ENCODE measurements at places on chromosomes 16 and 17.

GRCh38 chr17:50614471-50615051, 20.1 kb upstream of the ABCC3 start:
- no peak for DNase-seq

GRCh38 chr17:6654841-6655731, 3.5 kb downstream of the C17orf100 start:
- DNase-seq = no peak

DNA sequence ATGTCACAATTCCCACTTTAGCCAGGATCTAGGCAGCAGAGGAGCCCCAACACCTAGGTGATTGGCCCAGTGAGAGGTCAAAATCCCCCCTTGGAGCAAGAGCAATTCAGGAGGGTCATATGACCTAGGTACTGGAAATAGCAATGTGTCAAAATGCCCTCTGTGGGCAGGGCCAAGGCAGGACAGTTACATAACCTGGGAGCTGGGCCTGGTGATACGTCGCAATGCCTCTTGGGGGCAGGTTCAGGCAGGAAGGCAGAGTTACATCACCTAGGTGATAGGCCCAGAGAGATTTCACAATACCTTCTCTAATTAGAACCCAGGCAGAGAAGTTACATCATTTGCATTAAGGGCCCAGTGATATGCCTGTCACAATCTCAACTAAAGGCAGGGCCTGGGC, 1906.3 kb downstream of the TP53TG3F start:
- no peak for DNase-seq

- DNase-seq = no peak
Measured at GRCh38 chr16:14475370-14476139, 154.5 kb downstream of the PARN start.

- DNase-seq = no peak
Measured at GRCh38 chr16:70551788-70552187, 28.2 kb downstream of the SF3B3 start.

DNA sequence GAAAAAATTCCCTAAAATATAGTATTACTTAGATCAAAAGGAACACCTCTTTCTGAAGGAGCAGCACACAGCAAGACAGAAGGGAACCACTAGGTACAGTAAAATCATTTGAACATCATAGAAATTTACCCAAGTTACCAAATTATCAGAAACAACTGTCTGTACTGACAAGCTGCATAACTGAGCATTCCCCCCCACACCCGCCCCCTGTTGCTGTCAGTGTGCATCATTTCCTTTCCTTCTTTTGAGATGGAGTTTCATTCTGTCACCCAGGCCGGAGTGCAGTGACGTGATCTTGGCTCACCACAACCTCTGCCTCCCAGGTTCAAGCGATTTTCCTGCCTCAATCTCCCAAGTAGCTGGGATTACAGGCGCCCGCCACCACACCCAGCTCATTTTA, 120.7 kb downstream of the TRIM37 start:
- DNase-seq = no peak

DNA sequence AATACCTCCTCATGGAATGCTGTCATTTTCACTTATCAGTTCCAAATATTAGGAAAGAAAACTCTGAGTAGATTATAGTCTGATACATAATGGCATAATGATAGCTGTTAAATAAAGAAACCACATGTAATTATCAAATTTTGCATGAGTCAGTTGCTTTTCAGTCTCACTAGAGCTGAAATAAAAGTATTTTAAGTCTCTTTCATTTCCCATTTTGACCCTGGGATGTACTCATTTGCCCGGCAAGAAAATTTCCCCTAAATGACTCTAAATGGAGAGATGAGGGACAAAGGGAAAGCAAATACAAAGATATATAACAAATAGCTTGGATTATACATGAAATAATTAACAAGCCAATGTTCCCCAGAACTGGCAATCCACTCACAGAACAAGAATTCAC, 47.9 kb upstream of the CPHXL start:
- no peak for DNase-seq

DNA sequence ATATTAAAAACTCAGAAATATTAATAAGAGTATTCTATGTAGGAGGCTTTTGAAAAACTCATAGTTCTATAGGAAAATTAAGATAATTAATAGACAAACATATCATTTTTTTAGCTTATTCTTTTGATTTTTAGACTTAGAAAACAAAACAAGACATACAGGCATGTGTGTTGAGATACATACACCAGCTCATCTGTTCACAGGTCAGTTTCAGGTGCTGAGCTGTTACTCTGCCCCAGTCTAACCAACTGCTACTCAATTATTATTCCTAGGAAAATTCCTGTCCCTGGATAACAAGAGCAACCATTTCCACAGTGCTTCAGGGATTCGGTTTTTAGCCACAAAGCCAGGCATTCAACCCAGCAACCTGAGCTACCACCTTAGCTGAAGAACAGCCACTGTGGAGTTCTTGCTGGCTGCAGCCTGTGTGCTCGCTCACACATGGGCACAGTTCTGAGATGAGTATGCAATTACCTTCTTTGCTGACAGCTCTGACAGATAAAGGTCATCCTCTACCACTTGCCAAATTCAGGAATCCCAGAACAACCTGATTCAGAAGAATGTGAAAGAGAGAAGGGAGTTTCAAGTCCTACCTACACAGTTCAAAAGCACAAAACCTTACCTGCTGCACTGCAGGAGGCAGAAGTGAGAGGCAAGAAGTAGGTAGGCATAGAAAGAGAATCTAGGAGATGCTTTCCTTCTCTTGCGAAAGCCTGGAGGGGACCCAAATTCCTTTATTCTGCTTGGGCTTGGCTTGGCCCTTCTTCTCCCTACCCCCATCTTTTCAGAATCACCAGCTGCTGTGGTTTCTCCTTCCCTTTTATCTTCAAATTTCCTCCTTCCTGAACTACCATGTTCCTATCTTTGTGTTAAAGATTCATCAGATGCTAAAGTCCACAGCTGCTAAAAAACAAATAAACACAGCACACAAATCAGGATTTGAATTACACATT, 62.7 kb downstream of the TEX2 start:
- no peak for DNase-seq

DNA sequence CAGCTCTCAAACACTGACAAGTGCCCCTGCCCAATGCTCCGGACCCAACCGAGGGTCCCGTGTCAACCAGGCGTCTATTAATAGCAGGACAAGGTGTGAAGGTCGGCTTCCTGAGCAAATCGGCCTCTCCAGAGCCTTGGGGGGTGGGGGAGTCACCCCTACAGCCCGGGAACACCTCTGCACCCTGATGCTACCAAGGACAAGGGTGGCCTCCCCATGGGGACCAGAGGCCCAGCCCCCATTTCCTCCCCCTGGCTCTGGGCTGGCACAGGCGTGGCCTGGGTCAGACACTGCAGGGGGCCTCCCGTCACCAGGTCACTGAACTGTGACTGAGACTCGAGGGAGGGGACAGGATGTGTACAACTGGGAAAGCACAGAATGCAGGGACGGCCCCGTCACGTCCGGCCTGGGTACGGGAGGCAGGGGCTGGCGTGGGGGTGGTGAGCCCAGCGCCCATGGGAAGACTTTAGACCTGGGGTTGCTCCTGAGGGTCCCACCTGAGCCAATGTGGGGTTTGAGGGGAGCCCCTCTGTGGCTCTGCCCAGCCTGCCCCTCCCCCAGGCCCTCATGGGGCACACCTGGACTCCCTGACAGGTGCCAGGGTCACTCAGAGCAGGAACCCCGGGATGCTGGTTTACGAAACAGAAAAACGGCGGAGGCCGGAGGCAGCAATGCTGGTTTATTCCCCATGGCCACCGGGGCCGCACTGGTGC, 579 bp upstream of the CYBA start:
- DNase-seq = peak; percentile 50

GRCh38 chr16:74608381-74608780, 1.5 kb upstream of the GLG1 start:
- DNase-seq = no peak

- DNase-seq = no peak
Measured at GRCh38 chr16:79076047-79076767, 524.3 kb downstream of the MAF start.

DNA sequence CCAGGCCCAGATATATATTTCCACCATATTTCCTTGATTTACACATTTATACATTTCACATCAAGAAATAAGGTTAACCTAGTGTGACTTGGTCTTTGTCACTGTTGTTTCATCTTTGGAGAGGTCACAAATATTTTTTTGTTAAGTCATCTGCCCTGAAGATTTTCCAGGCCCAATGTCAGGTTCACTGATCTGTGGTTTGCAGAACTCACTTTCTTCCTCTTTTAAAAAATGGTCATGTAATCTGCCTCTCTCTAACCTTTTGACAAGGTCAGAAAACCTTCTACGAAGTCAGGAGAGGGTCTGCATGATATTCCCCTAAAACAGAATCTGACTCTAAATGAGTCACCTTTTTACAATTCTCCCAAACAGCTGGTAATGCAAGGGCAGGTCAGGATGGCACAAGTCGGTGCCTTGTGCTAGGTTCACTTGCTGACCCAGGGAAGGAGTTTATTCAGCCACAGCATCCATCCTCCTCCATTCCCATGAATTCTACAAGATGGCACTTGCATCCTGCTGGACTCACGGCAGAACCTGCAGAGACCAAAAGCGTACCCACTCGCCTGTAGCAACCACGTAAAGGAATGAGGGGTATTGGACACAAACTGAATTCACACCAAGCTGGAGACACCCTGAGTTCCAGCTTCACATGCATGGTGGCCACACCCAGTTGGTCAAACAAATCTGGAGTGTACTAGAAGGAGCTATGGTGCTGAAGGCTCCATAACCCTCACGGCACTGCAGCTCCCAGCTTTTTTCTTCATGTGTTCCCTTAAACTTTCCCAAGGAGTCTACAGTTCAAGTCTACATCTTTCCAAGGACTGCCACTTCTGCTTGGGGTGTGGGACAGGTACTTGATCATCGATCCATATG, 1.6 kb upstream of the KIAA0513 start:
- DNase-seq = no peak

DNA sequence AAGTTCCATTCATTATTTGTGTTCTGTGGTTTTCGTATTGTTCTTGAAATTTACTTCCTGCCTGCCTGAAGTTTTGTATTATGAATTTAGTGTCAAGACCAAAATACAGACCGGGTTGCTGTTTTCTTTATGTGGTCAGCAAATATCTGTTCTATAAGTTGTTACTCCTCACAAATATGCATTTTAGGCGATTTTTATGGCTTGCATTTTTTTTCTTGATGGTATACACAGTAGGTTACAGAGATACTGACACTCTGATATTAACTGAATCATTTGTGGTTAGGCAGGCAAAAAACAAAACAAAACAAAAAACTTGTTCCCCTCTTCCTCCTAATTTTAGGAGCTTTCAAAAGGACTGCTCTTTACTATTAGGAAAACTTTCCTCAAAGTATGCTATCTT, 52.6 kb downstream of the BCAS3 start:
- no peak for DNase-seq

- DNase-seq = no peak
Measured at GRCh38 chr17:12983991-12984884, 33.6 kb downstream of the ELAC2 start.

DNA sequence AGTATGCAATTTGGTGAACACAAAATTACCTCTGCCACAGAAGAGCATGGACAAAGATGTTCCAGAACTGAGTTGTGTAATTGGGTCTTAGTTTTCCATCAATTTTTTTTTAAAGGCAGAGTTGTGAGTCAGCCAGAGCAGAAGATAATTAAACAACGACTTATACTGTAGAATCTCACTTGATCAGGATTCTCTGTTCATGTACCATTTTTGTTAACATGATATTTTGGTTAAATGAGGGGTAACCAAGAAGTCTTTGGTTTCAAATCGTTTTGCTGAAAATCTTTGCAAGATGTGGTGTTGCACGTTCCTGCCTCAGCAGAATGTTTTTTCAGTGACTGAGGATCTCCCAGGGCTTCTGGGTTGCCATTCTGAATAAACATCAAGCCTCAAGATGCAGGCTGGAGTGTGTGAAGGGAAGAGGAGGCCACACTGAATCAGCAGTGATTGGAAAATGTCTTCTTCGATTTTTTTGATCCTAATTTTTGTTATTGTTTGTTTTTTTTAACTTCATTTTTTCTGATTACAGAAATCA, 232.6 kb upstream of the IRX3 start:
- DNase-seq = no peak

DNA sequence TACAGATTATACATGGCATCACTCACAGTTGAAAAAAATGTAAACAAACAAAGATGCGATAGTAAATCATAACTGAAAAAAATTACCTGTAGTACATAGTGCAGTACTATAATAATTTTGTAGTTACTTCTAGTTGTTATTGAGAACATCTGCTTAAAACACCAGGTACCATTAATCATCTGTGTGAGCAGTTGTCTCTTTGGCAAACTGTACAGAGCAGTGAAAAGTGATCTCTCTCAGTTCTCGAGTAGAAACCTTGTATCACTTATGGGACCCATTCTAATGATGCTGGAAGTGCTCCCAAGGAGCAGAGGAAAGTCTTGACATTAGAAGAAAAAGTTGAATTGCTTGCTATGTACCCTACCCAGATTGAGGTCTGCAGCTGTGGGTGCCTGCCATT, 8.9 kb upstream of the TENT4B start:
- DNase-seq = no peak

DNA sequence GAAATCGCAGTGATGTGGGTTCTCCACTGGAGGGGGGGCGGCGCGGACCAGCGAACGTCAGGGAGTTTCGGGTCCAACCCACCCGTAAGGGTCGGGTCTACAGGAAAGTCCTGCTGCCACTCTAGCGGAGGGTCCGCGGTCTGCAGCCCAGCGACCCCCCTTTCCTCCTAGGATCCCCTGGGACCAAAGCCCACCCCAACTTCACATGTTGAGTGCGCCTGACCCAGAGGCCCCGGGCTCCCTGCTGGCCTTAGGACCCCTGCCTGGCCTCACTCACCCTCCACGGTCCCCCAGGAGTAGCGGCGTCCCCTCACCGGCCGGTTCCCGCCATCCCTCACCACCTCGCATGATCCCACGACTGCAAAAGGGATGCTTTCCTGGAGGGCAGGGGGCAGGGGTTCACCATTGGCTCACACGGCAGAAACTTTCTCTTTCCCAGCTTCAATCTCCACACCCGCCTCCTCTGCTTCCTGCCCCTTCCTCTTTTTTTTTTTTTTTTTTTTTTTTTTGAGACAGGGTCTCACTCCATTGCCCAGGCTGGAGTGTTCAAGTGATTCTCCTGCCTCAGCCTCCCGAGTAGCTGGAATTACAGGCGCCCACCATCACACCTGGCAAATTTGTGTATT, 3.1 kb downstream of the SEPTIN1 start:
- DNase-seq = no peak

DNA sequence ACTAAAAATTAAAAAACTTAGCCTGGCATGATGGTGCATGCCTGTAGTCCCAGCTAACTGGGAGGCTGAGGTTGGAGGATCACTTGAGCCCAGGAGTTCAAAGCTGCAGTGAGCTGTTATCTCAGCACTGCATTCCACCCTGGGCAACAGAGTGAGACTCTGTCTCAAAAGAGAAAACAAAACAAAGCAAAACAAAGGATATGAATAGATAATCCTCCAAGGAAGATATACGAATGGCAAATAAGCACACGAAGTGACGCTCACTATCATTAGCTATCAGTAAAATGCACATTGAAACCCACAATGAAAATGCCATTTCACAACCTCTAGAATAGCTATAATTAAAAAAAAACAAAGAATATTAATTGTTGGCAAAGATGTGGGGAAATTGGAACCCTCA, 386.2 kb upstream of the CCL2 start:
- no peak for DNase-seq

All from stimulated activated CD8-positive, alpha-beta memory T cell treated with anti-CD3 and anti-CD28 coated beads, Interleukin-4, amount 100 ng/mL, for 1 hour (primary cell).